ENCODE measurements at places on chromosomes 2 and 18.

- no peak for DNase-seq
Observed at GRCh38 chr18:23127090-23127489, 8.2 kb upstream of the CABLES1 start.

GRCh38 chr2:118059919-118060478 lies 28.3 kb upstream of the INSIG2 start:
- DNase-seq: no peak

- no peak for DNase-seq
Observed at GRCh38 chr2:100560216-100560830, 2.5 kb upstream of the PDCL3 start.

DNA sequence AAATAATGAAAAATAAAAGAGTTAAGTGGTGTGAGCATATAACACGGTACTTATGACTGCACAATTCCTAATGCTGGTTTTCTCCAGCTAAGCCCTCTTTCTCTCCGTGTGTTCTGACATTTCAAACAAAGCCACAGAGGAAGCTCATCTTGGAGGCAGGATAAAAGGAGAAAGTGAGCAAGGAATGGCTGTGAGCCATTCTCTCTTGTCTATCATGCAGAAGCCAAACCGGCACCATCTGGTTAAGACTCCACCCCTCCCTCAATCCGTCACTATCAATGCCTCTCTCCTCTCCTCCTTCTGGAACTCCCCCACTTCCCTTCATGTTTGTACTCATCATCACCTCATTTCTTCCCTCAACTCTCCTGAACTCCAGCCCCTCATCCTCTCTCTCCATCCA lies 210.4 kb downstream of the TMEM163 start:
- DNase-seq: no peak

GRCh38 chr2:199404841-199405240 lies 52.9 kb downstream of the SATB2 start:
- no peak for DNase-seq

DNA sequence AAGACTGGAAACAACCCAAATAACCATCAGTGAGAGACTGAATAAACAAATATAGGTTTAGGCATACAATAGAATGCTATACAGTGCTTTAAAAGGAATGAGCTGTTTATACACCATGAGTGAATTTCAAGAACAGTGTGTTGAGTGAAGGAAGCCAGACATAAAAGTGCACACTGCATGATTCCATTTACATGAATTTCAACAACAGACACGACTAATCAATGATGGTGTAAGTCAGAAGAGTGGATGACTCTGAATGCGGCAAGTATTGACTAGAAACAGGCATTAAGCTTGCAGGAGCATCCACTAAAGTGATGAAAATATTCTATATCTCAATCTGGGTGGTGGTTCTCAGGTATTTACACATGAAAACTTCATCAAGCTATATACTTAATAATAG lies 142.7 kb upstream of the SLC39A10 start:
- no peak for DNase-seq

GRCh38 chr2:70690846-70691245 lies 77.2 kb downstream of the ADD2 start:
- DNase-seq: no peak

- no peak for DNase-seq
Observed at GRCh38 chr2:30230497-30231211, 680 bp upstream of the LBH start.
